ENCODE measurements at places on chromosomes 11 and 22.

- DNase-seq, result no peak
Measured at GRCh38 chr11:99271527-99271926, 250.8 kb downstream of the CNTN5 start.

- DNase-seq, result no peak
Measured at GRCh38 chr11:93587858-93588581, 44.8 kb upstream of the SMCO4 start.

DNA sequence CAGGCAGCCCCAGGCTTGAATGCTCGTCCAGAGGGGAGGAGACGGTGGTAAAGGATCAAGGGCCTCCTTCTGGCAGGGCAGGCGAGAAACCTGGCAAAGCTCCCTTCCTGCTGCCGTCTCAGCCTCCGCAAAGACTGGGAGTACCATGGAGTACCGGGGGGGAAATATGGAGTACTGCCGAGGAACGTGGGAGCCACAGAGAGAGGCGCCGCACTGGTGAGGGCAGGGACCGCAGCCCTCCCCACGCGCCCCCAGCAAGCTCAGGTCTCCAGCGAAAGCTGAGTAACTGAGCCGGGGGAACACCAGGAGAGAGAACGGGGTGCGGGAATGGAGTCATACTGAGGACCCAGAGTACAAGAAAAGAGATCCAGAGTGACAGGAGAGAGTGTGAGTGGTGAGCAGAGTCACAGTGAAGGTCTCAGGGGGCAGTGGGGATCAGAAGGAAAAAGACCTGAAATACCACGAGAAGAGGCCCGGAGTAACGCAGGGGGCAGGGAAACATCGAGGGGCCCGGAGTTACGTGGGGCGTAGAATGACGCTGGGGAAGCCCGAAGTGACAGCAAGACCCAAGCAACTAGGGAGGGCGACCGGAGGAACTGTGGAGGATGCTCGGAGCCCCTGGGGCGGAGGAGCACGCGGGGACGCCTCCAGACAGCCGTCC, 740 bp downstream of the EML3 start:
- DNase-seq, result no peak

- DNase-seq, result no peak
Measured at GRCh38 chr11:134992981-134993380, 580.9 kb upstream of the B3GAT1 start.

DNA sequence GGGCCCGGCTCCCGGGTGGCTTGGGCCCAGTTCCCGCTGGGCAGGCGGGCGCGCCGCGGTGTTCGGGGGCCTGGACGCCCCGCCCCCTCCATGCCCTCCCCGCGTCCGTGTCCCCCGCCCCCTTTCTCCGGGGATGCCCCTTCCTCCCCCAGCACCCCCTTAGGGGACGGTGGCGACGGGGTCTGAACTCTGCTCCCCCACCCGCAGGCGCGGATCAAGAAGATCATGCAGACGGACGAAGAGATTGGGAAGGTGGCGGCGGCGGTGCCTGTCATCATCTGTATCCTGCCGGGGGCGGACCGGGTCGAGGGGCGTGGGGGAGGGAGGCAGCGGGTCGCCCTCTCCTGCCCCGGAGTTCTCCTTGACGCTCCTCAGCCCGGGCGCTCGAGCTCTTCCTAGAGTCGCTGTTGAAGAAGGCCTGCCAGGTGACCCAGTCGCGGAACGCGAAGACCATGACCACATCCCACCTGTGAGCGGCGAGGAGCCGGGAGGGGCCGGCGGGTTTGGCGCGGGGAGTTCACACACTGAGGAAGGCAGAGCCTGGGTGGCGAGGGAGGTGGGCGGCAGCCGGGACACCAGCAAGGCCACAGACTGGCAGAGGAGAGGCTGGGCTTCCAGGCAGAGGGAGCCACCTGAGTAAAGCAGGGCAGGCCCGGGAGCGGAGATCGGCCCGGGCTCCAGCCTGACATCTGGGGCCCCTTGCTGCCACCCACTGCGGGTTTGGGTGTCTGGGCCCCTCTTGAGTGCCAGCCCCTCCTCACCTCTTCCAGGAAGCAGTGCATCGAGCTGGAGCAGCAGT, 546 bp downstream of the DRAP1 start:
- peak; percentile 28 for DNase-seq

DNA sequence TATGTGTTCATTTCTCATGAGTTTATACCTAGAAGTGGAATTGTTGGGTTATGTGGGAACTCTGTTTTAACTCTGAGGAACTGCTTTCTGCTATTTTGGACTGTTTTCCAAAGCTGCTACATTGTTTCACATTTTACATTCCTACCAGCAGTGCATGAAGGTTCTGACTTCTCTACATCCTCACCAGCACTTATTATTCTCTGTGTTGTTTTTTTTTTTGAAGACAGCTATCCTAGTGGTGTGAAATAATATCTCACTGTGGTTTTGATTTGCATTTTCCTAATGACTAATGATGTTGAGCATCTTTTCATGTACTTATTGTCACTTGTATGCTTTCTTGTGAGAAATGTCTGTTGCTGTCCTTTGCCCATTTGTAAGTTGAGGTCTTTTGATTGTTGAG, 169.9 kb downstream of the COMMD9 start:
- DNase-seq, result no peak

DNA sequence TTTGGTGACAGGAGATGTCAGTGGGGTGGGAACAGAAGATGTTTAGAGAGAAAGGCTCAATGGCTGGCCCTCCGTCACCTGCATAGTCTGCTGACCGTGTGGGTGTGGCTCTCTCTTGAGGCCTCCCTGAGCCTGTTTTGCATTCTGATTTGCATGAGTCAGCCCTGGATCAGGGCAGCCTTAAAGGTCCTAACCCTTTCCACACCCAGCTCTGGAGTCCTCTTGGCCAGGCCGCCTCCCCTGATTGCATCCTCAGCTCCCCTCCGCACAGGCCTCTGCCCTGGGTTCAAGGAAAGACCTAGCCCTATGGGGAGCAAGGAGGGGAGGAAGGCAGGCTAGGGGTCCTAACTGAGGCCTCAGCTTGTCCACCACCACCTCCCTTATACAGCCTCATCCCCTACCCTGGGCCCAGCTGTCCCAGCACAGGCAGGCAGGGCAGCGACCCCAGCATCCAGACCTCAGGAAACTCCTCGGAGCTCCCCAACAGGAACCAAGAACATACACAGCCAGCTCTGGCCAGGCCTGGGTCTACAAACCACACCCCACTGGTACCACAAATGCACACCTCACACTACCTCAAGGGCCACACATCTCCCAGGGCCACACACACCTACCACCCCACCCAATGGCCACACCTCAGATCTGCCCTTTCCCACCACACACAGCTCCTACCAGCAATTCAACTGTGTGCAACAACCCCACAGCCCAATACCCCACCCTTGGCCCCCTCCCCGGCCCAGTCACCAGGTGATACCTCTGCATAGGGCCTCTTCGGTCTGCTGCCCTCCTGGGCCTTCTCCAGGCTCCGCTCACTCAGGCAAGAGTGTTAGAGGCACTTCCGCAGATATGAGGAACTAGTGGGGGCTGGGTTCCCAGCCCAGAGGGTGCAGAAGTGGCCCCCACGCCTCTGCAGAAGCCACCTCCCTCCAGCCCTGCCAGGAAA, 13.7 kb downstream of the ARAP1 start:
- no peak for DNase-seq

GRCh38 chr11:23730307-23730998, 766.4 kb upstream of the LUZP2 start:
- no peak for DNase-seq

DNA sequence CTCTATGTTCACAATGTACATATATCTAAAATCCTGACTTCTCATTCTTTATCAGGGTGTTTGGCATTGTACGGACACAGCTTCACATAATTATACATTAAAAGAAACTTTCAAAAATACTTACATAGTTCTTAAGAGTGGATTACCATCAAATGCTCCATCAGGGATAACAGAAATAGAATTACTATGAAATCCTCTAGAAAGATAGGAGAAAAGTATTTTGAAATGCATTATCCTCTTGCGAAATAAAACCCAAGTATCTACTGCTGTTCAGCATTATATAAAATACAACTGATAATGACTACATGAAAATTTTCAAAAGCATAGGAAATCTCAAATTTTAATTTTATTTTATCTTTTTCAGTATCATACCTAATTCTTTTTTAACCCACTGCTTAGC, 17.8 kb upstream of the CCDC34 start:
- no peak for DNase-seq

- DNase-seq, result no peak
Measured at GRCh38 chr11:443542-444199, 1.9 kb upstream of the ANO9 start.

DNA sequence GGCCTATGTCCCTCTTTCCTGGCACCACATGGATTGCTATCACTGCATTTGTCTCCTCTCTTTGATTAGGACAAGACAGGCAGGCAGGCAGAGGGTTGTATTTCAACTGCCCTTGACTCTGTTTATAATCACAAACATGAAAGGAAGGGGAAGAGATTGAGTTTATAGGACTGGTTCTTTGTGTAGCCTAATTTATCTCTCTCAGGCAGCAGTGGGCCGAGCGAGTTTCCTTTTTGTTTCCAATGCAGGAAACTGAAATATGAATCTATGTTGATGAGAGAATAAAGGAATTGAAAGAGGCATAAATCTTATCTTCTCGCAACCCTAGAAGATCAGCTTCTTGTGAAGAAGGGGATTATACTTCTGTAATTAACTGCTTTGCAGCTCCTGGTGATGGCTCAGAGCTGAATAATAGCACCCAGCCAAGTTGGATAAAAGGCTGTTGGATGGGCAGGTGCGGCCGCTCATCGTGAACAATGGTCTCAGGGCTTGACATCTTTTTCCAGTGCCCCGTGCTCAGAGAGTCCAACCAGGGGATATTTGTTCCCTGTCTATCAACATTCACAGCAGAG, 80.6 kb upstream of the SYT13 start:
- no peak for DNase-seq

DNA sequence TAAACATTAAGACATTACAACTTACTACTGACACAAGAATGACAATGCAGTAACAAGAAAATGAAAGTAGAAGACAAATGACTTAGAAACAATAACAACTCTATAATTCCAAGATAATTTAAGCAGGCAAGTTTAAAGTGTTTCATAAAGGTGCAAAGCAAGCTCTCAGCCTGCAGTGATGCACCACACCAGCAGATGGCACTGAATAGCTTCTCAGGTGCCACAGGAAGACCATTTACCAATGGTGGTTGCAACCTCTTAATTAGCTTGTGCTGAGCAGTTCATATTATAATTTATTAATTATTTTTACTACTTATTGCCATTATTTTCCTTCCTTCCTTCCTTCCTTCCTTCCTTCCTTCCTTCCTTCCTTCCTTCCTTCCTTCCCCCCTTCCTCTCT, 60.6 kb downstream of the NXPE2 start:
- peak; percentile 52 for DNase-seq

GRCh38 chr11:65288706-65289536, 25.7 kb upstream of the CDC42EP2 start:
- no peak for DNase-seq

GRCh38 chr11:119803726-119804294, 74.8 kb upstream of the NECTIN1 start:
- no peak for DNase-seq

DNA sequence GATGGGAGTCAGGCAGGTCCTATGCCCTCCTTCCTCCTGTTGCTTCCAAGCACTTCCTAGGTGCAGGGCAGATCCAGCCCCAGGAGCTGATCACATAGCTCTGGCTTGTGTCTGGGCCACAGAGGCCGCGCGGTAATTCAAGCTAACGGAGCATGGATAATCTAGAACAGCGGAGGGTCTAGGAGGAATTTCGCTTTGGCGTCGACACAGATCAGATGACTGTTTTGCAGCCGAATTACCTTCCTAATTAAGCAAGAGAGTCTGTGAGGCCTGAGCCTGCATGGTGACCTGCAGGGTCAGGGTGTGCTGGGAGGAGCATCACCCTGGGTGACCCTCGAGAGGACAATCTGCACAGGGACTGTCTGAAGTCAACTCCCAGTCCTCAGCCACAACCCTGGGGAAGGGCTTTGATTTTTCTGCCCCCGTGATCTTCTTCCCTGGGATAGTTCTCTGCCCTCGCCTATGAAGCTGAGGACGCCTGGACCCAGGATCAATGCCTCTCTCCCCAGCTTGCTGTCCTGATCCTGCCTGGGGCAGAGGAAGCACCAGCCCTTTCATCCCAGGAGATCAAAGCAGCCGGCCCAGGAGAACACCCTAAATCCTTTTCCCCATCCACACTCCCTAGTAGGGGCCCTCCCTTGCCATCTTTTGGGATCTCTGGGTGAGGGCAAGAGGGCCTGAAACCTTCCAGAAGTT, 11.0 kb downstream of the NECTIN1 start:
- DNase-seq, result no peak

- no peak for DNase-seq
Measured at GRCh38 chr11:8335186-8335585, 71.5 kb upstream of the LMO1 start.

- no peak for DNase-seq
Measured at GRCh38 chr22:47460861-47461260, 698.4 kb downstream of the TBC1D22A start.

- DNase-seq, result no peak
Measured at GRCh38 chr22:29139965-29140782, 65.5 kb upstream of the EMID1 start.

- no peak for DNase-seq
Measured at GRCh38 chr11:35598254-35599125, 19.8 kb upstream of the FJX1 start.

DNA sequence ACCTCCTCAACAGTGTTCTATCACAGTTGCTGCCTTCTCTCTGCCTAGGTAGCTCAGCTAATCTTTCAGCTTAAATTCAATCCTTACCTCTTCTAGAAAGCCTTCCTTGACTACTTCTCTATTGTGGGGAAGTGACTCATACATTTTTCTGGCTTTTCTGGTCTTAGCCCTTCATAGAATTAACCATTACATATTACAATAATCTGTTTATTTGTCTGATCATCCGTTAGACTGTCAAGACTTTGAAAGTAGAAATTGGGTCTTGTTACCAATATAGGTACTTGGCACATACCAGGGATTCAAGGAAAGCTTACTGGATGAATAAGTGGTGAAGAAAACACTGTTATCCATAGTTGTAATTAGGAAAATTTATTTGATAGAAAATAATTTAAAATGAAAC, 89.6 kb downstream of the FANCF start:
- no peak for DNase-seq

- peak; percentile 94 for DNase-seq
Measured at GRCh38 chr11:57667736-57668433, at the start of gene ZDHHC5. ZDHHC5 (plus strand) TSS chr11:57668114; CDS start chr11:57673091, 4,977 bp downstream.

All from HEK293T (cell line).